Vagina (tissue), 2 donors: ENCODE measurements at places on chromosomes 6 and 20.
A peak's percentile ranks its signal among the peaks of the same experiment; 100 is the strongest.

- no peak for DNase-seq
Measured at GRCh38 chr6:153645326-153645725, 393.7 kb upstream of the OPRM1 start.

DNA sequence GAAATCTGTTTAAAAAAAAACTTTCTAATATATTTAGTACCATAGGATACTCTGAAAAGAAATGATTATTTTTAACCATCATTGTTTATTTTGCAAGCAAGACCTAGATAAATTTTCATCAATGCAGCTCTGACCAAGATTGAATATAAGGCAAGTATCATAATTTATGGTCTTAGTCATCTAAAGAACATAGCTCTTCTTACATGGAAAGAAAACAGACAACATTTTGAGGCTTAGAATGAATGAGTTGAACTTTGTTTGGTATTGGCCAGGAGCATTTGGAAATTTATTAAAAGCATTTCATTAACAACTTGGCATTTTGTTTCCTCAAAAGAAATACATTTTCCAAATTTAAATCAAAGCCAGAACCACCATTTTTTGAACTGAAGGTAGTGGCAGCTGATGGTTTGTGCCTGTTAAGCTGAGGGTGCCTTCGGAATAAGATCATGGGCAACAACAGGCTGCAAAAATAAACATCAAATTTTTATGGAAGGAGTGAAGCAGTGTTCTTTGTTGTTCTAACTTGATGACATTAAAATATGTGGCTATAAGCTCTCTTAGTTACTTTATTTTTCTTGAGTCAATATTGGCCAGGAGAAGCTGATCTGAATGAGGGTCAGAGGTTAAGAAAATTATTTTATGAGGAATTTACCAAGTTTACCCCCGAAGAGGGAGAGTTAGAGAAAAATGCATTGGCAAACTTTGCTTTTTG is 6.7 kb upstream of the ATXN1 start:
- DNase-seq, result no peak

GRCh38 chr20:35978041-35978513 is 9.7 kb downstream of the CNBD2 start:
- no peak for DNase-seq

DNA sequence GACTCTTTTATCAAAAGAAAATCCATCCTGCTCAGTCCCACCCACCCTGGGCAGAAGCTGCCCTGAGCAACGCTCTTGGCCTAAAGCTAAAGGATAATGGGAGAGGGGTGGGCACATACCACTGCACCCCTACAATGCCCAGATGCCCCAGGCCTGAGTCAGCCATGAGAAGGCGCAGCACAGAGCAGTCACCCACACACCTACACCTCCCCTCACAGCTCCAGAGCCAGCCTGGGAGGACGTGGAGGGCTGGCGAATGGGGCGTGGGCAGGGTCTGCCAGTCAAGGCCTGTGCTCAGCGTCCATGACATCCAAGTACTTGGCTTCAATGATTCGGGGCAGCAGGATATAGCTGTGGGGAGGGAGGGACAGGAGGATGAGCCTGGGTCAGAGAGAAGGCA is 11.5 kb downstream of the SLC4A11 start:
- DNase-seq, result no peak

GRCh38 chr6:85172161-85172560 is 277.7 kb upstream of the NT5E start:
- no peak for DNase-seq

DNA sequence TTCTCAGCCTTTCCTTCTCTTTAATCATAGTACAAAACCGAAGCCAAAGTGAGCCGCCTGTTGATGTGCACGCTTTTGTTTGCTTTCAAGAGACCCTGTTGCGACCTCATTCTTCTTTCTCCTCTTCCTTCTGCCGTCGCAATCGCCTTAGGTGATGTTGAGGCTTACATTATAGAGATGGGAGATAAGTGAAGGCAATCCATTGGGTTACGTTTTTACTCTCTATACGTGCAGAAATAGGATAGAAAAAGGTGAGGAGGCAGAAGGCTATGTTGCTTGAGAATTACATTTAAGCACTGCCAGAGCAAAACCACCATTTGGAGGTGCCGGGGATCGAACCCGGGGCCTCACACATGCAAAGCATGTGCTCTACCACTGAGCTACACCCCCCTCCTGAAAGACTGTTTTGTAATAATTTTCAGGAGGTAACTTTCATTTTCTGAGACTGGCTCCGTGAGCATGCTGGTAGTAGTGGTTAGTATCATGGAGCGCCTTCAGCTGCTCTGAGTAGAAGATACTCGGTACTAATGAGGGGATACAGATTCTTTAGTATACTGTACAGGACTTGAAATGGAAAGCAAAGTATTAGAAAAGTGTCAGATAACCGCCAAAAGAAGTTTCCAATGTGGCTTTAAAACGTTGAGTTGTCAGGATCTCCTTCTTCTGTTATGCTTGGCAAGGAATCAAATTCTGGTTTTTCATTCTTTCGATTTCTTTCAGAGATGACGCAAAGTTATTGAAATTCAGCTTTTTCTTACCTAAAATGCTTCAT is 165.6 kb downstream of the TRIM27 start:
- no peak for DNase-seq

DNA sequence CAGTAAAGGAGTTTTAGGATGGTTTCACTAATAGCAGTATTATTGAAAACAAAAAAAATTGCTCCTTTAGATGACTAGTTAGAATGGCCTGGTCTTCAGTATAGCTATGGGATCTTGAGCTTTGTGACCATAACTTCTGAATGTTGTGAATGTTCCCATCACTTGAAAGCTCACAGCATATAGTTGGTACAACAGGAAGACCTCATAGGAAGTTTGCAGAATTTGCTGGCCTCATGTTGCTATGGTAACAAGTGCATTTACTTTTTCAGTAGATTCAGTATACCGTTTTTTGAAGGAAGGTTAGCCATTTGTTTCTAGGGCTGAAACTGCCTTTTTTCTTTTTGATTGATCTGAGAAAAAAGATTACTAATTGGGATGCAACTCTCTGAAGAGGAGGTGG is 8.3 kb downstream of the PHF3 start:
- DNase-seq, result no peak

GRCh38 chr6:39091220-39091619 is 23.8 kb downstream of the SAYSD1 start:
- no peak for DNase-seq

DNA sequence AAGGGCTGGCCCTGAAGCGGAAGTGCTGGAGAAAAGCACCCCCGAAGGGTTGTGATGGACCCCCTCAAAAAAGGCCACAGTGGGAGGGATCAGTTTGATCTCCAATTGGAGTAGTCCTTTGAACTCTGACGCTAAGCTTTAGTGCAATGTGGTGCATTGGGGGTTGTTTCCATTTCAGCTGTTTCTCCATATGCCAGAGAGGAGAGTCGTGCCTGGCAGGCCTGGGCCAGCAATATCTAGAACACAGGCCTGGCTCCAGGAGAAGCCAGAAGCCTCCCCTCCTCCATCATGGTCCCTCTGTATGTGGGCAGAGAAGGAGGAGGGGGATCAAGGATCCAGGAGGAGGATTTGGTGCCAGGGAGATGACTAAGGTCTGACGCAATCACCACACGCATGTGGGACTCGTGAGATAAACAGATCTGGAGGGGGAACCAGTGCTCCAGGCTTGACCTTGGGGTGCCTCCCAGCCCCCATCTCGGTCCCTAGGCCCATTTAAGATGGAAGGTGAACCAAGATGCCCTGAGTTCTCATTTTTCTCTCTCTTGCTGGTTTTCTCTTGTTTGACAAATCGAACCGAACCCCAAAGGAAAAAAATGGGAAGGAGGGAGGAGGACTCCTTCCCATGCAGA is 517.4 kb upstream of the JARID2 start:
- no peak for DNase-seq

DNA sequence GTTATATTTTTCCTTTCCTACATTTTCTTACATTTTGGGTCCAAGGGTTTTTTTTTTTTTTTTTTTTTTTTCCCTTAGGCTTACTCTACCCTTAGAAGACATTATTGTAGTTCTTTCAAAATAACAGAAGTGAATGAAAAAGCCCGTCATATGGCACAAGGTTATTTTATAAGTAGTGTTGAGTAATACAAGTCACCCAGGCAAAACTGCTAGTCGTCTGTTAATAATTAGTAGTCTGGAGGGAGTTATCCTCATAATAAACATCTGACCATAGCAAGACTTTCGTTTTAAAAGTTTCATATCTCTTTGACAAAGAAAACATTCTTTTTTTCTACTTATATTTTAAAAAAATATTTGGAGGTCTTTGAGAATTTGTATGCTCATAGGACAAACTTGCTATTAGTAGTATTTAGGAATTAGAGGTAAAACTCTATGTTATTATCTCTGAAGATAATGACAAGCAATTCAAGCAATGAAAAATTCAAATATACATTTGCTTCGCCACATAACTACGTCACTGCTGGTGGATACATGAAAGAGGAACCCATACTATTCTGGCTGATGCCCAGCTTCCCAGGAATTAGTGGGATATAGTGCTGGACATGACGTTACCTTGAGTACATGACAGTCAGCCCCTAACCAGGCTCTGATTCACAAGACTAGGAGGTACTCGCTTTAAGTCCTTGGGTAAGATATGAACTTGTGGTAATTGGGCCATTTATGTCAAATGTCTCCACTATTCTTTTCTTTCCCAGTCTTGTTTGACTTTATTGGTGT is 532.8 kb downstream of the GRIK2 start:
- DNase-seq, result no peak

DNA sequence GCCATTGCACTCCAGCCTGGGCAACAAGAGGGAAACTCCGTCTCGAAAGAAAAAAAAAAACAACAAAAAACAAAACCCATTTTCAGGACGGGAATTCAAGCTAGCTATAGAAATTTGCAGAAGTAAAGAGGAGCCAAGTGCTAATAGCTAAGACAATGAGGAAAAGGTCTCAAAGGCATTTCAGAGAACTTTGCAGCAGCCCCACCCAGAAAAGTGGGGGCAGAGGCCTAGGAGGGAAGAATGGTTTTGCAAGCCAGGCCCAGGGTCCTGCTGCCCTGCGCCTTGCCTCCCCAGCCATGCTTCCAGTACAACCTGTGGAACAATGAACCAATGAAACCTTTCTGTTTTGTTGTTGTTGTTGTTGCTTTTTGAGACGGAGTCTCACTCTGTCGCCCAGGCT is 38.3 kb upstream of the SAMHD1 start:
- no peak for DNase-seq

DNA sequence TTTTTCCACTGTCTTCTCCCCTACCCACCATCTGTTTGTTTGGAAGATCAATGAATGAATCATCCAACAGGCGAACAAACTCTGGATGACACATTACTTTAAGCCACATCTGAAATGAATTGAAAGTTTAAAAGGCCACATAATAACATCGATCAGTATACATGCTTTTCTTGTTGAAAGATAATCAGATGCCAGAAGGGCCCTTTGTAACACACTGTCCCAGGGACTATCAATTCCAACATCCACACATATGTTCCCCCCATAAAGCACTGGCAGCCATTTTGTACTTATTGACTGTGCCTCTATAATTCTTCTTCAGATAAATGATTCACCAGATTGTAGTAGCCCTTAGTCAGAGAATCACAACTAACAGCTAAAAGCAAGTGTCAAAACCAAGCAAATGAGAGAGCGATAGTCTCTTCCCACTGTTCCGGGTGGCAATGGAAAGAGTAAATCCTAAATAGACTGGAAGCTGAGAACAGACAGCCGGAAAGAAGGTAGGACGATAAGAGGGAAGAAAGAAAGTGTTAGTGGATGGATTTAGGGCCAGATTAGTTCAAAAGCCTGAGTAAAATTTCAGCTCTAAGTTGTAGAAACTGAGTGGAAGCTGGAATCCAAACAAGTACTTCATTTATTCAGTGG is 184.9 kb upstream of the TENT5A start:
- no peak for DNase-seq

- DNase-seq, result no peak
Measured at GRCh38 chr6:67818322-67818721, 816.8 kb upstream of the ADGRB3 start.

GRCh38 chr20:20391766-20392165 is 23.9 kb downstream of the INSM1 start:
- DNase-seq, result no peak

DNA sequence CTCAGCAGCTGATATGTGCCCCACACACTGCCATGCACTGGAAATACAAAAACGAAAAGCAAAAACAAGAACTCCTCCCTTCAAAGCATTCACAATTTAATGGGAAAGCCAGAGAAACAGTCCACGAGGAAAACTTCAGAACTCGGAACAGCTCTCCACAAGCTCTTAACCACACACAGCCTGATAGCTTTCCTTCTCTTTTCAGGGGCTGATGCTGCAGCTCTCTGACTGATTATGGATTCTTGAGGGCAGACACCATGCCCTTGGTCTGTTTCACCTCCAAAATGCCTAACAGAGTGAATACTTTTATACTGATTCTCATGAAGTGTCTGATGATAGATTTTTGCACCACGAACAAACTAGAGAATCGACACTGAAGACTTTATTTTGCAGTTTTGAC is 282.1 kb downstream of the CD83 start:
- peak; percentile 11 for DNase-seq

- DNase-seq, result no peak
Measured at GRCh38 chr6:9316831-9317230, 881.5 kb upstream of the SLC35B3 start.

- no peak for DNase-seq
Measured at GRCh38 chr6:150720774-150721233, 121.1 kb downstream of the PLEKHG1 start.

- no peak for DNase-seq
Measured at GRCh38 chr20:56179051-56179450, 69.5 kb upstream of the MC3R start.

- no peak for DNase-seq
Measured at GRCh38 chr20:37999526-38000263, 33.6 kb downstream of the TTI1 start.

DNA sequence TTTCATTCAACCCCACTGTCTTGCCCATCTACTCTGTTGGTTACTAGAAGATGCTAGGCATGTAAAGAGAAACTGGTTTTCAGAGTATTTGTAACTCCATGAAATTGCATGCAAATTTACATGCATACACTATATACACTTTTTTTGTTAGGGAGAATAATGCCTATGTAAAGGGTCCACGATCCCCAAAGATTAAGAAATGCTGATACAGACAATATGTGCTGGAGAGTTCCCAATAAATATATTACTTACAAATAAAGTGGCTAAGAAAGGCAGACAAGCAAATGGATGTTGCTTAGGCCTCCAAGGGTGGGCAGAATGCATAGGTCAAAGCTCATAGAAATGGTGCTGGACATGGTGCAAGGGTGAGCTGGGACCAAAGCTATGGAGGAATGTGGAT is 109.6 kb upstream of the NHSL1 start:
- DNase-seq, result no peak

DNA sequence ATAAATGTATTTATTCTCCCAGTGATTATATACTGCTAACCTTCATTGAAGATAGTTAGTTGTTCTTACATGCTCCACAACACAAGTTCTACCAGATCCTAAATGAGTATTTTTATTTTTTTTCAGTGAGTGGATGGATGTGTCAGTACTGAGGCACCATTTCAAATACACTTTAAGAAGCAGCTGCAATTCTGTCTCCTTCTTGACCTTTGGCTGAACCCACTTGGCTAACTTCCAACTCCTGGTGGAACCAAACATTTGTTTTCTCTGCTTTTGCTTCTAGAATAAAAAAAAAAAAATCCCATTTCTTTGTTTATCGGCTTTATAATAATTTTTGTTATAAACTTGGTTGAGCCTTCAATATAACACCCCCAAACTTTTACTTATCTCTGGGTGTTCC is 458.3 kb upstream of the MAP3K7 start:
- no peak for DNase-seq
